ENCODE measurements at places on chromosomes 5 and 9.

DNA sequence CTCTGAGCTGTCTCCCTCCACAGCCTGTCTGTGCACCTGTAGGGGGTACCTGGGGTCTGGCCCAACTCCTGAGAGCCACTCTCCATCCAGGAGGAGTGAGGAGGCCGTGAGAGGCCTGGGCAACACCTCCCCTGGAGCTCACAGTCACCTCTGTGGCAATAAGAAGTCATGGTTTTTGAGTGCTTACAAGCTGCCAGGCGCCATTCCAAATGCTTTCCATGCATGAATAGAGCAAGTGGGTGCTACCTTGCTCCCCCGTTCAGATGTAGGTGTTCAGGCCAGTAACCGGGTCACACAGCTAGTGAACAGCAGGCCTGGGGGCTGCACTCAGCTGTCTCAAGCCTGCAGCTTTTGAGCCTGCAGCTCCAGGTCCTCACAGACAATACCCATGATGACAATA lies 30.6 kb downstream of the CORO2A start:
- no peak for DNase-seq

- no peak for DNase-seq
Measured at GRCh38 chr5:176747670-176748072, 62.7 kb upstream of the UNC5A start.

- no peak for DNase-seq
Measured at GRCh38 chr9:94086486-94087345, 2.5 kb downstream of the PTPDC1 start.

DNA sequence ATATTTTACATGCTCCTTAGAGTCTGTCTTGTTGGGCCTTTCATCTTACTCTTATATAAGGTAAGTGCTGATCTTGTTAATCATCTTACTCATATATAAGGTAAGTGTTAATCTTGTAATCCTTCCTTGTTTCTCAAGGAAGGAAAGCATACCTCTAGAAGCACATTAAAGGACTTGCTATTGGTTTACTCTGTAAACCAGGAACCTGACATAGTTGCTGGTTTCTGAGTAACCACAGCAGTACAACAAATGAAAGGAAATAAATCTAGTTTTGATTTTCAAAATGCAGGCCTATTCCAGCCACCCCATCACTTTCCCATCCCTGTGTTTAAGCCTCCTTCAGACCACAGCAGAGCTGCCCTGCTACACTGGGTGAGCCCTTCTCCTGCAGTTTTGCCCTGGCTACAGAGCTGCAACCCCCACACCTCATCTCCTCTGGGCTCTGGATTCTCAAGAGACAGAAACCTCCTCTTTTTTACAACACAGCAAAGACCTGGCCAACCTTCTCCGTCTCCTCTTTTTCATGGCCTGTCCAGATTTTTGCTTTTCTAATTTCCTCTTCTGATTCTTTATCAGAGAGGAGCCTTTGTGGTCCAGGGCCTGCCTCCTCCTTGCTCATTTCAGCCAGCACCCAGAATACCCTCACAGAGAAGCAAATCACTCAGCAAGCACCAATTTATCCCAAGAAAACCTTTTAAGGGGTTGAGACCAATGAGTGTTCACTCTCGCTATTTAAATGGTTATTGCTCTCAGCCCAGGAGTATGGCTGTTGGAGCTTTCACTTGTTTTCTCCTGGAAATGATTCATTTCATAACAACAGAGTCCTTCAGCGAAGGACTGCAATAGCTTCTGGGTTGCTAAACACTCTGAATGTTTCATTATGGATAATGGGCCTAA lies 103.2 kb downstream of the FSTL4 start:
- DNase-seq, result no peak

DNA sequence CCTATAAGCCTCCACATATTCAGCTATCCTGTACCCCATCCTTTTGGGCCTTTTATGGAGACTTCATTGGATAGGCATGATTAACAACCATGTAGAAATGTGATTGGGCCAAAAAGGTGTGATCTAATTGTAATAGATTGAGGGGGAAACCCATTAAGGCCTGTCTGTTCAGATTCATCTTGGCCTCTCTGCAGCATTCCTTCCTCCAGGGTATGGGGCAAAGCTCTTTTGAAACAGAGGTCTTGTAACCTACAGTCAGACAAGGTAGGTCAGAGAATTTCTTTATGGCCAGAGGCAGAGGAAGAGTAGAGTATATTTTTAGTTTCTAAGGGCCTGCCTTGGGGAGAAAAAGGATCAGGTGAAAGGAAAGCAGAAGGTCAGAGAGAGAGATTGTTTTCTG lies 98.5 kb downstream of the INVS start:
- no peak for DNase-seq

- no peak for DNase-seq
Measured at GRCh38 chr9:78609450-78609849, 312.5 kb downstream of the PSAT1 start.

DNA sequence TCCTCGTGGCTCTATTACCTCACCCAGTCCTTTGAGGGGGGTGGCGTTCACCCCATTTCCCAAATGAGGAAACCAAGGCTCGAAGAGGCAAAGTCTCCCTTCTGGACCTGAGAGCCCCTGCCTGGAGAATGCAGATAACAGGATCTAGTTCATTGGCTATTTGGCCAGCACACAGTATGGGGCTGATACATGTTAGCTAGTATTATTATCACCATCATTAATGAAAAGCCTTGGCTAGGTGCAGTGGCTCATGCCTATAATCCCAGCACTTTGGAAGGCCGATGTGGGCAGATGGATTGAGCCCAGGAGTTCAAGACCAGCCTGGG lies 4.3 kb downstream of the SH3GLB2 start:
- DNase-seq, result no peak

- no peak for DNase-seq
Measured at GRCh38 chr5:31285025-31285424, 91.5 kb downstream of the CDH6 start.

- no peak for DNase-seq
Measured at GRCh38 chr9:129885018-129885669, 49.9 kb downstream of the USP20 start.

DNA sequence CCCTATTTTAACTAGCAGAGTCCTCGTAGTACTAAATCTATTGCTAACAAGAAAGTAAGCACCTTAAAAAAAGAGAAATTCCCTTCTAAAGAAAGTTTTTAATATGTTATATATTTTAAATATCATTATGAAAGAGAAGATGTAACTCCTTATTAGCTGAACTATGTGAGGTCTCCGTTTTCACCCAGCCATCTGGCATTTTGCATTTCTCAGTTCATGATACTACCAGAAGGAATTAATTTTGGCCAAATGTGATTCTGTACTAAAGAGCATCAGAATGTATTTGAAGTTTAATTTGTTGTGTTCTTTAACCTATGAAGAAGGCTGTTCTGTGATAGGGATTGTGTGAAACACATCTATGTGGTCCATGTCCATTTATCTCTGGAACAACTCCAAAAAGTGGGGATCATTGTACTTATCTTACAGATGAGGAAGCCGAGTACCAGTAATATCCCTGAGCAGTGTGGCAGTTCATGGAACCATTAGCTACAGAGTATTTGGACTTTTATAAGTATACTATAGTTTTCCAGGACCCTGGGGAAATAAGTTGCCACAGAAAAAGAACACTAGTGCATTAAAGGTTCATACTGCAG lies 29.8 kb downstream of the TNFAIP8 start:
- no peak for DNase-seq

GRCh38 chr5:2140501-2141175 lies 257.9 kb upstream of the IRX4 start:
- peak; percentile 55 for DNase-seq

GRCh38 chr5:75199946-75200345 lies 36.7 kb downstream of the ANKRD31 start:
- DNase-seq, result no peak

- DNase-seq, result no peak
Measured at GRCh38 chr5:107652839-107653607, 17.7 kb downstream of the EFNA5 start.

DNA sequence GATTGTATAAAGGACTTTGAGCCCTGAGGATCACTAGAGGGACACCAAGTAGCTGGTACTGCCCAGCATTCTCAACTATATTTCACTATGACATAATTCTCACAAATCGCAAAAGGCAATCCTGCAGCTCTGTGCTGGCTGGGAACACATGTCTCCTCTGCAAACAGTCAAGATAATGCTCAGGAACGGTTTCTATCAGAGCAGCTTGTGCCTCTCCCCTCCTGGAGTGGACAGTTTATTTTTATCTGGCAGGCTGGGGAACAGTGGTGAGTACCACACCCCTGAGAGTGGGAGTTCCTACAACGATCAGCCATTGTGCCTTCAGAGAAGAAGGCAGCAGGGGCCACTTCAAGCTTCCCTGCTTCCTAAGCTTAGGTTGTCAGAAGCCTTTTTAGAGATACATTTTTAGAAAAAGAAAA lies 65.8 kb downstream of the ERAP1 start:
- no peak for DNase-seq
